ENCODE measurements at places on chromosomes 7 and 10.

DNA sequence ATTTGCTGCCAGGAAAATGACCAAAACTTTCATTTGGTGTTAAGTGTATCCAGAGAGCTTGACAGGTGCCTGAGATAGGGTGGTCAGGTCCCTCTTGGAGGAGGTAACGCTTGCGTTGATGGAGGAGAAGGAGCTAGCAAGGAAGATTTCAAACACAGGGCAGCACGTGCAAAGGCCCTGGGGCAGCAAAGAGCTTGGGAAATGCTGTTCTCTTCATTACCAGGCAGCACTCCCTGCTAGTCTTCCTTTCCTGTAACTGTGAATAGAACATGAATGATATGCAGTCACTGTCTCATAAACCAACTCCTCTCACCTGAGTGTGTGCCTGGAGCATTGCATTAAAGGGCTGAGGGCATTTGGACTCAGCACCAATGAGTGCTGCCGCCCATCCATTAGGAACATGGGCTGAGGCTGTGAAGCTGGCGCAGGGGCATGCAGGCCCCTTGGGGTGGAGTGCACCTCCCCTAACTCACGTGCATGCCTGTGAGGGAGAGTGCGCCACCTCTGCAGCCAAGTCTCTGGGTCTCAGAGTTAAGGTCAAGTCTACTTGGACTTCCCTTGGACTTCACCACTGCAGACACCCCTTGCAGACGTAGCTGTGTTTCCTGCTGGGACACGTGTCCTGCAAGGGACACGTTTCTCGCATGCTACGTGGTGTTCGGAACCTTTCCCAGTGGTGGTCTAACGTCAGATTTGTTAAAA is 136.8 kb downstream of the PAXIP1 start:
- DNase-seq: no peak

DNA sequence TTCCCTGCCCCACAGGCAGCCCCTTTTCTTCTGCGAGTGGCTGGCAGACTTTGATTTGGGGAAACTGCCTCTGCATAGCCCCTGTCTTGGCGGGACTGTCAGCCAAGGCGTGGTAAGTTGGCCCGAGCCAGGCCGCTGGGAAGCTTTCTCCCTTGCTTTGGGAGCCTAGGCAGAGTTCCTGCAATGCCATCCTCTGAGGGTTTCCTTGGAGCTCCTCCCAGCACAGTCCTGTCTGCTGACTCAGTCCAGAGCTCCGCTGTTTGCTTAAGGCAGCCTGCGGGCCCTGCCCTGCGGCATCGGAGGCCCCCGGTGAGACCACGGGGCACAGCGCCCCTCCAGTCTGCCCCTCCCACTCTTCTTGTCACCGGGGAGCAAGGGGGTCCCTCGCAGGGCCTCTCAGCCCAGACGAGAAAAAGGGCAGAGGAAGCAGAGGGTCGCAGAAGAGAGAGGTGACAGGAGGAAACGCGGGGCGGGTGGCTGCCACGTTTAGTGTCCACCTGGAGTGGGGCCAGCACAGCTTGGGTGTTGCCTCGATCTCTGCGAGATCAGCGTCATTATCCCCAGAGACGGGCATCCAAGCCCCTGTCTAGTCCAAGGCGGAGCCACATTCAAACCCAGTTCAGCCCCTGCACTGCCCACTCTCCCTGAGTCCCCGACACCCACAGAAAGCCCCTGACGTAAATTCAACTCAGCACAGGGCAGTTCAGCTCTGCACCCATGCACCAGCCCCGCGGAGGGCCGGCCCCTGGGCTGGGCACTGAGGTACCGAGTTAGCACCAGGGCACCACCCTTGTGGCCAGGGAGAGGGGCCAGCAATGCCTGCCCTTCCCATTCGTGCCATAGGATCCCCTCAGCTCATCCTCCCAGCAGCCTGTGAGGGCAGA is 59.0 kb upstream of the CHST15 start:
- DNase-seq: no peak

DNA sequence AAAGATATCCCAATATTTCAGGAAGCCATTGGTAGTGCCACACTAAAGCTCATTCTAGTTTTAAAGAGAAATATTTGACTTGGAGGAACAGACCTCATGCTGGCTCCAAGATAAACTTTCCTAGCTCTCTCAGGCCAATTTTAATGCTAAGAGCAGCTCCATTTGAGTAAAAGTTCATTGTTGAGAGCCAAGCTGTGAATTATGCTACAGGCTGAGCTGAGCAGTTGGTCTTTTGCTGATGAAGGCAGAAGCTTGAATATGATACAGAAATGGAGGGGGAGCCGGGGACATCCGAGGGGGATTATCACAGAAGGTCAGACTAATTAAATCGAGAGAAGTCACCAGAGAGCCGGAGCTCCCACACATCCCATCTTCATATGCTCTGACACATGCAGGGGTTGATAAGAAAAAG is 175.7 kb upstream of the AUTS2 start:
- DNase-seq: no peak

- no peak for DNase-seq
These were observed 972.5 kb downstream of the LRMDA start for GRCh38 chr10:76403912-76404311.

DNA sequence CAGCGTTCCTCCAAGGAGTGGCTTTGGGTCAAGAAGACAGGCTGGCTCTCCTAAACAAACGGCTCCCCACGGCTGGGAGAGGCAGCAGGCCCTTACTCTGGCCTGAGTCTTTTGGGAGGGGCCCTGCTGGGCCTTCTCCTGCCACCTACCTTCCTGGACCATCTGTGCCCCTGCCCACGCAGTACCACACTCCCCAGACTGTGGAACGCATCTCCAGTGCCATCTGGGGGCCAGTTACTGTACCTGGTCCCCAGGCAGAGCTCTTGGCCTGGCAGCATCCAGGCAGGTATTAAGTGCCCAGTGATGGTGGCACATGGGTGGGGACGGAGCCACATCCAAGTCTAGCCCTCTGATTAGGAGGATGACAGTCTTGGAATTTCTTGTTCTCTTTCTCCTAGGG is 14.4 kb downstream of the ALKBH4 start:
- no peak for DNase-seq

DNA sequence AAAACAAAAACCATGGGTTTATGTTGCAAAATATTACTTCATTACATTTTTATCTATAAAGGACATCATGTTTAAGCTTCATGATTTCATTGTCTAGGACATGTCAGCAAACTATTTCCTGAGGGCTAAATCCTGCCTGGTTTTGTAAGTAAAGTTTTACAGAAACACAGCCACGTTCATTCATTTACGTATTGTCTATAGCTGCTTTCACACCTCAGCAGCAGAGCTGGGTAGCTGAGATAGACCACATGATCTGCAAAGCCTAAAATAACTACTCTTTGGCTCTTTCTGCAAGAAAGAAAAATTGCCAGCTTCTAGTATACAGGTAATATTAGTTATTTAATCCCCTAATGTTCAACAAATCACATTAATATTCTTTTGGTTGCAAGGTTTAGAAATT is 12.7 kb upstream of the PIP4K2A start:
- no peak for DNase-seq

- DNase-seq: no peak
These were observed 477.5 kb downstream of the PTPRN2 start for GRCh38 chr7:158110034-158110590.

GRCh38 chr7:74480861-74481417 is 27.2 kb downstream of the GTF2IRD1 start:
- DNase-seq: no peak

DNA sequence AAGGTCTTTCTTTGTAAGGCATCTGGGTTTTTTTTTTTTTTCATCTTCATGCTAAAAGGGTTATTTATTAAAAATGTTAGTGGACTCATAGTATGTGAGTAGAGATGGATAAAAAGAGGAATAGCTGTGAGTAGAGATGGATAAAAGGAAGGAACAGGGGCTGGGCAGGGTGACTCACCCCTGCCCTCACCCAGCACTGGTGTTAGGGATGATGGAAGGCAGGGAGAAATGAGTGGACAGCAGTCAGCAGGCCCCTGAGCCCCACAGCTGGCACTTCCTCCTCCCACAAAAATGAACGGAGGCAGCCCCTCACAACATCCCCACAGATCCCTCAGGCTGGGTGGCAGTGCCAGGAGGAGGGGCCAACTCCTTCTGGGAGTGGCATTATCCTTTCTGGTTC is 39.3 kb downstream of the ANTXRL start:
- no peak for DNase-seq

GRCh38 chr7:77867537-77867865 is 68.9 kb downstream of the PHTF2 start:
- no peak for DNase-seq

DNA sequence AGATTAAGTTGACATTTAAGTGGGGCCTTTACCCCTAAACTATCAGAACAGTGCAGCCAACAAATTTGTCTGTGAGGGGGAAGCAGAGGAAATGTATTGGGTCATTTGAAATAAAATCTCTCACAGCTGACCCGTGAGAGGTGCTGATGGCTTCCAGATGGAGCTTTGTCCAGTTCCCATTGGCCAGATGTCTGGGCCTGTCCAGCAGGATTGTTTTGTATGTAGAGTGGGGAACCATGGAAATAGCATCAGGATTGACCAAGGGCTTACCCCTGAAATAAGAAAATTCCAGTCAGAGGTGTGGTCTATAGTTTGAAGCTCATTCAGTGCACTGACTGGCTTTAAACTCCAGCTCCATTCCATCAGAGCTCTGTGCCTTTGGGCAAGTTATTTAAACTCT is 50.6 kb downstream of the INHBA start:
- DNase-seq: no peak

GRCh38 chr7:47622586-47622945 is 40.7 kb upstream of the TNS3 start:
- no peak for DNase-seq

DNA sequence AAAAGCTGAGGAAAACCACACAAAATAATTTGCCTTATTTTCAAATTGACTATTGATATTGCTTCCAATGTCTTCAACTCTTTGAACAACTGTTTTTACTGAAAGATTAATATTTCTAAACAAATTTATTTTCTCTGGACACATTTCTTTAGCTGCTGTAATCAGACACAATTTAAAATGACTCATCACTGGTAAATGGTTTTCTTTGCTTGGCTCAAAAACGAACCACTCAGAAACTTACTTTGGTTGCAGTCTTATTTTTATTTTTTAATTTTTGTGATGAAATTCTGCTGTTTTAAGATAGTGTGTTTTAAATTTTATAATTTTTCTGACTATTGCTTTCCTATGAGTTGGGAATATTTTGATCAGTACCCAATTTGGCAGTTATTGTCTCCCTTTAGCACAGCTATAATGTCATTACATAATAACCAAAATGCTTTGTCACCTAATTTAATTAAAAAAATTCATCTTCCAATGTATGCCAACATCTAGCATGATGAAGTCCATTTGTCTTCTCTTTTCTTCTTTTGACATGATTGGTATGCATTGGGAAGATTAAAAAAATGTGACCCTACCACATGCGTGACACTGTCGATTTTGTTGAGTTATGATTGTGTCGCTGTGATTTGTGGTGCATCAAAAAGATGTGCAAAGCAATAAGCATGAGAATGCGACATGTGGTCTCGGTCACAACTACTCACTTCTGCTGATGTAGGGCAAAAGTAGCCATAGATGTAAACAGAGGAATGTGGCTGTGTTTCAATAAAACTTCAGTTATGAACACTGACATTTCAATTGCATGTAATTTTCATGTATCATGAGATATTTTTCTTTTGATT is 222.3 kb downstream of the SUGCT start:
- no peak for DNase-seq

DNA sequence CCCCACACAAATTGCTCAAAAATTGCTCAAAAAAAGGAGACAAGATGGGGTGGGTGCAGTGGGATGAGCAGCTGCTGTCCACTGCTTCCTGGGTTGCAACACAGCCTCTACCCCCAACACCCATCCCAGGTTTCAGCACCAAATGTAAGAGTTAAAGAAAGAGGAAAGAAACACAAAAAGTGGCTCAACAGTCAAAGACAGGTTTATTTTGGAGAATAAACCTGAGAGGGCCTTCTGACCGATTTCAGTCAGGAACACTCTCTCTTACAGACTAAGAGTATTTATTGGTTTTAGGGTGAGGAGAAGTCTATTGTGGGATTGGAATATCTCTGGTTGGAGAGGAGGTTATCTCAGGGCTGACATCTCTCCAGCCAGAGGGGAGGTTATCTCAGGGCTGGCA is 28.4 kb downstream of the OR13A1 start:
- DNase-seq: no peak

DNA sequence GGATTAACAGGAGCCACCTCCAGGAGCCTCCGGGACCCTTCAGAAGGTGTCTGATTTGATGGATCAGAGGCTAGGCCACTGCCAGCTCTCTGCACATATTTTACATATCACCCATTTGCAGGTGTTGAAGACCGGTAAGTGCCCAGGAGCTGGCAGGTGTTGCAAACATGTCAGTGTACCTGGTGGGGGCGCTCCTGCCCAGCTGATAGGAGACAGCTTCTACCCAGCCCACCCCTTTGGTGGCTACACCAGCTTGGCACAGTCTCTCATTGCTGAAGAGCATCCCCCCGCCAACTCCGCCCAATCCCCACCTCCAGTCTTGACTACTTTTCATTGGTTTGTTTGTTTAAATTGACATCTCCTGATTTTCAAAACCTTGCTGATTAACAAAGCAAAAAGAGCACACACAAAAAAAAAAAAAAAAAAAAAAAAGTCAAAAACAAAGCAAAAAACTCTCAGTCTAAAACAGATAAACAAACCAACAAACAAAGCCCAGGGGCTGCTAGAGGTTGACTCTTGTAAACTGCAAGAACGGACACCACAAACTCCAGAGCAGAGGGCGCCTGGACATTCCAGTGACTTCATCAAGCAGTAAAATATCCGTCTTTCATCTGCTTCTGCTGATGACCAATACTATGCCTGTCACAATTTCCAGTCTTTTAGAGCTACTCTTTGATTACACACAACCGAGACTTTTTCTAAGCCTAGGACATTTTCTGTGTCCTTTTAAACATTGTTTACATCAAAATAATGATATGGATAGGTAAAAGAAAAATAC is 275.3 kb downstream of the NRG3 start:
- no peak for DNase-seq

- no peak for DNase-seq
These were observed 56.1 kb downstream of the ADCYAP1R1 start for GRCh38 chr7:31108097-31108657.

DNA sequence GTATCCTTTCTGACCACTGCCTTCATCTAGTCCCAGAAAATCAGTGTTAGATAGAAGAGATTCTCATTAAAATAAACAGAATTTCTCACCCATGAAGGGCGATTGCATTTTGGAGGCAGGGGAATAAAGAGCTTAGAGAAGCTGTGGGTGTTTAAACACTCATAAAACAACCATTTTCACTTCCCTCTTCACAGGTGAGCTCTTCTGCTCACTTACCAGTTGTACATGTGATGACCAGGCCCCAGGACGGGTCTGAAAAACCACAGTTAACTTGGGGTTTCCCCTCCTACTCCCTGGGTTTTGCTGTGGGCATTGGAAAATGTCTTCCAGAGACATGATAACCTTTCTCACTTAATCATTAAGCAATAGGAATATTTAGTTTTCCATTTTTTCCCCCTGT is 411.6 kb upstream of the DPP6 start:
- DNase-seq: no peak
